ENCODE measurements at places on chromosomes 6 and 20.

DNA sequence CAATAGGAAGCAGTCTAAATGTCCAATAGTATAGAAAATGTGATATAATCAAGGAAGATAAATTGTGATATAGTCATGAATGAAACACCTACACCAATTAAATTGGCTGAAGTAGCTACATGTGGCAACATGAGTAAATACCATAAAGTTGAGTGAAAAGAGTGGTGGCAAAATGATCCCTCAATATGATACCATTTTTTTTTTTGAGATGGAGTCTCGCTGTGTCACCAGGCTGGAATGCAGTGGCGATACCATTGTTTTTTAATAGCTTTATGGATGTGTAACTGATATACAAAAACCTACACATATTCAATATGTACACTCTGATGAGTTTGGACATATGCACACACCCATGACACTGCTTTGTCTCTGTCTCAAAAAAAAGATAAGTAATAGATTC is 20.9 kb upstream of the ILRUN start:
- no peak for DNase-seq

DNA sequence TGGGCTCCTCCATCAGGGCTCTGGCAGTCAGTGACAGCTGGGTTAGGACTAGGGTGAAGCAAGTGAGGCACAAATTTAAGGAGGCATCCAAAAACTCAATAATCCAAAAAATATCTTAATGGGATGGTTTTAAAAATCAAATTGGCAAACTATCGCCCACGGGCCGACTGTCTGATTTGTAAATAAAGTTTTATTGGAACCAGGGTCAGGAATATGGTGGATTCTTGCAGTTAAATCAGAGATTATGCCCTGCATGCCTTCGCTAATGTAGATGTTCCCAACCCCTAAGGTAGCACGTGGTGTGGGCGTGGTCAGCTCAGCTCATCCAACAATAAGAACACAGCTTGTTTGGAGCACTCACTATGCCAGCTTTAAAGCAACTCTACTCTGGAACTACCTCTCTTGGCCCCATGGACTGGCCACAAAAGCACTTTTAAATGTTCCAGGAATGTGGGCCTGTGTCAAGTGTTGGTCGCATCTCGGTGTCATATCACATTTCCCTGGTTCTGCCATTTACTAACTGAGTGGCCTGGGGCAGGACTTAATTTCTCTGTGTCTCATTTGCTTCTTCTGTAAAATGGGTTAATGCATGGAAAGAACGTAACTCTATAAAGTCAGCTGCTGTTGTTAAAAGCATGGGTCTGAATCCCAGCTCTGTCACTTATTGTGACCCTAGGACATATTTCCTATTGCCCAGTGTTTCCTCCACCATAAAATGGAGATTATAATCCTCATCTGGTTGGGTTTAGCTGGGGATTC is 7.0 kb downstream of the TP53RK start:
- no peak for DNase-seq

- DNase-seq, result no peak
Observed at GRCh38 chr20:15639839-15640238, 933.4 kb downstream of the KIF16B start.

GRCh38 chr20:845941-846893 is 12.7 kb downstream of the FAM110A start:
- DNase-seq, result no peak

DNA sequence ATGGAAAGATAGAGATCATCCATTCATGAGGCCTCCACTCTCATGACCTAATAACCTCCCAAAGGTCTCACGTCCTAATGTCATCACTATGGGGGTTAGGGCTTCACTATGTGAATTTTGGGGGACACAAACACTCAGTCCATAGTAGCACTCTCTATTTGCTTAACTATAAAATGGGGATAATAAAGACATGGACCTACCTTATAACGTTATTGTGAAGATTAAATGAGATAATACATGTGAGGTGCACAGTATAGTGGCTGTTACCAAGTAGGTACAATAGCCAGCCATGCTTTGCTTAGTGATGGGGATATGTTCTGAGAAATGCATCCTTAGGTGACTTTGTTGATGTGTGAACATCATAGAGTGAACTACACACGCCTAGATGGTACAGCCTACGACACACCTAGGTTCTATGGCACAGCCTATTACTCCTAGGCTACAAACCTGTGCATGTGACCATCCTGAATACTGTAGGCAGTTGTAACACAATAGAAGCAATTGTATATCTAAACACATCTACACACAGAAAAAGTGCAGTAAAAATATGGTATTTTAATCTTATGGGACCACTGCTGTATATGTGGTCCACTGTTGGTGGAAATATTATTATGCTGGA is 39.7 kb downstream of the PPP1R14C start:
- no peak for DNase-seq
